ENCODE measurements at places on chromosomes 7 and 10. TPM values are rescaled to one million over a fixed set of nuclear protein-coding genes. Genes with fewer than 3 reads are reported as not detected.
A peak's percentile ranks its signal among the peaks of the same experiment; 100 is the strongest.

Gene RTKN2
- 99.5 TPM for total RNA-seq

Gene AGBL3
- total RNA-seq = 1.0 TPM

DNA sequence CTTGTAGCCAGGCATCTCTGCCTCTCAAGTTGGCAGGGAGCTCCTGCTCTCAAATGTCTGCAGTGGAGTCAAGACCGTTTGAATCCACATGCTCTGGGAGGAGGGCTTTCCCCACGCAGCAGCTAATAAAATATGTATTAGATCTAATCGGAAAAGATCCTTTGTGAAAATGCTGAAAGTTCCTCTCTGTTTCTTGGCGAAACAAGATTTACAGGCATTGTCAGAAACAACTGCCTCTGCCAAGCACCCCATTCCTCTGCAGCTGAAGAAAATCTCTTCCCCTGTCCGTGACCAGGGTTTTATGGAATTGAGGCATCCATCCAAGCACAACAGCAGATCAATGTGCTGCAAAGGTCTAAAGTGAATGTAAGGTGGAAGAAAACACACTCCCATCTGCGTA lies 165.8 kb downstream of the TCERG1L start:
- DNase-seq = no peak
- H3K4me1 ChIP-seq = no peaks in the 10 kb centered on the region
- H3K27me3 ChIP-seq = no peaks in the 10 kb centered on the region
- no peak overlapping the region for H3K4me3 ChIP-seq

GRCh38 chr7:20894806-20895205 lies 108.1 kb upstream of the SP8 start:
- H3K36me3 ChIP-seq = no peaks in the 10 kb centered on the region
- no peaks in the 10 kb centered on the region for H3K4me1 ChIP-seq

DNA sequence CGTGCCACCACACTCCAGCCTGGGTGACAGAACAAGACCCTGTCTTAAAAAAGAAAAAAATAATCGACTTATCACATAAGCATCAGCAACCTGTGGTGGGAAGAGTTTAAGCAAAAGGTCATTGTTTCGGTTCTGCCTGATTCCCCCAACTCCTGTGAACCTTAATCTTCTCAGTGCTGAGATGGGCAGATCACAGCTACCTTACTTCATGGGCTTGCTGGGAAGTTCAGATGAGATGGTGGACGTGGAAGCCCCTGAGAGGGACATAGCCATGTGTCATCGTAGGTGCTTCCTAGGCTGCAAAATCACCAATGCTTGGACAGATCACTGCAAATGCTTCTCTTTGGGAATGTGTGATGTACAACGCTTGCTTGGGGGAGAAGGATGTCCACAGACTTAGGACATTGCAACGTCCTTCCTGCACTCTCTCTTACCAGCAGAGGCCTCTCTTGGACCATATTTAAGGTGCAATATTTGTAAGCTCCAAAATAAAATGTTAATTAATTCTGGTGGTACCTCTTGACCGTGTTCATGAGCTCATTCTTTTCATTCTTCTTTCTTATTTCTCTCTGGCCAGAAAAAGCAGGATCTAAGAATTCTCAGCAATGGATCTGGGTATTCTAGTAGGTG lies 8.6 kb downstream of the GJD4 start:
- H3K27ac ChIP-seq = no peak overlapping the region
- H3K4me1 ChIP-seq = no peaks in the 10 kb centered on the region
- DNase-seq = no peak
- no peaks in the 10 kb centered on the region for H3K27me3 ChIP-seq
- no peaks in the 10 kb centered on the region for H3K36me3 ChIP-seq

Gene ZNF479
- not detected for total RNA-seq

Gene PMS2
- total RNA-seq = 13.4 TPM

GRCh38 chr10:112307358-112308124 lies 24.3 kb downstream of the TECTB start:
- no peaks in the 10 kb centered on the region for H3K36me3 ChIP-seq
- H3K27ac ChIP-seq = no peak overlapping the region
- no peak overlapping the region for H3K4me3 ChIP-seq
- no peak for DNase-seq
- no peaks in the 10 kb centered on the region for H3K4me1 ChIP-seq
- H3K27me3 ChIP-seq = peaks cover 5% of the 10 kb centered on the region

GRCh38 chr7:69617364-69617763 lies 19.1 kb downstream of the AUTS2 start:
- H3K4me3 ChIP-seq = no peak overlapping the region
- no peaks in the 10 kb centered on the region for H3K4me1 ChIP-seq
- no peak overlapping the region for H3K27ac ChIP-seq
- no peaks in the 10 kb centered on the region for H3K36me3 ChIP-seq
- no peak for DNase-seq

Gene TRIM50
- total RNA-seq = not detected

GRCh38 chr7:44565795-44566559 lies 7.7 kb downstream of the DDX56 start:
- H3K36me3 ChIP-seq = peaks cover 59% of the 10 kb centered on the region
- no peak for DNase-seq
- no peak overlapping the region for H3K4me3 ChIP-seq
- no peak overlapping the region for H3K27ac ChIP-seq
- no peaks in the 10 kb centered on the region for H3K27me3 ChIP-seq

DNA sequence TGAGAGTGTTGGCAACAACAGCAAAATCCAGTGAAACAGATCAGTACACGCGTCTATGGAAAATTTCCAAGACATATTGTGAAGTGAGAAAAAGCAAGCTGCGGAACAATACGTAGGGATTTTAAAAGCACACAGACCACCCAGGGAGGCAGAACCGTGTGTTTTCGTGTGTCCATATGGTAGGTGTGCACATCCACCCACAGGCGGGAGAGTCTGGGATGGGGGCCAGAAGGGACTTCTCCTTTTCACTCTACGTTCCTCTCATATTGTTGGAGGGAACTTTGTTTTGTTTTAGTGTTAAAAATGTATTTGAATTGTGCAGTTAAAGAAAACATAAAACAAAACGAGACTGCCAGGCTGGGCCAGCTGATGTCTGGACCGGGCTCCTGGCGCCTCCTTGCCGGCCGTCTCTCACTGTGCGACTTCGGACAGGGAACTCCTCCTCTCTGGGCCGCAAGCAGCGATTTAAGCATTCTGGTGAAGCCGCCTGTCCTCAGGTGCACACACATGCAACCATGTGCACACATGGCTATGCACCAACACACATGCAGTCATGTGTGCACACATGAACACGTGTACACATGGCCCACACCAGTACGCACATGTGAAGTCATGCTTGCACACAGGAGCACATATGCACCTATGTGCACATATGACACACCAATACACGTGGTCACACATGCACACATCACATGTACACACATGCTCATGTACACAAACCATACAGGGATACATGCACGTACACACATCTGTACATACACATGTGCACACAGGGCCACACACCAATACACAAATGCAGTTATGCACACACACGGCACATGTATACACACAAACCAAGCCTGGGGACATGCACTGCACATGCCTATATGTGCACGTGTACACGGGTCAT lies 141.1 kb downstream of the ELFN1 start:
- no peak overlapping the region for H3K4me3 ChIP-seq
- H3K4me1 ChIP-seq = no peaks in the 10 kb centered on the region
- DNase-seq = no peak
- no peak overlapping the region for H3K27ac ChIP-seq
- no peaks in the 10 kb centered on the region for H3K27me3 ChIP-seq
- H3K36me3 ChIP-seq = peaks cover 5% of the 10 kb centered on the region

- no peak overlapping the region for H3K4me3 ChIP-seq
- H3K27me3 ChIP-seq = no peaks in the 10 kb centered on the region
- H3K27ac ChIP-seq = no peak overlapping the region
- no peak for DNase-seq
Measured at GRCh38 chr10:81026591-81026990, 488.9 kb downstream of the SH2D4B start.

DNA sequence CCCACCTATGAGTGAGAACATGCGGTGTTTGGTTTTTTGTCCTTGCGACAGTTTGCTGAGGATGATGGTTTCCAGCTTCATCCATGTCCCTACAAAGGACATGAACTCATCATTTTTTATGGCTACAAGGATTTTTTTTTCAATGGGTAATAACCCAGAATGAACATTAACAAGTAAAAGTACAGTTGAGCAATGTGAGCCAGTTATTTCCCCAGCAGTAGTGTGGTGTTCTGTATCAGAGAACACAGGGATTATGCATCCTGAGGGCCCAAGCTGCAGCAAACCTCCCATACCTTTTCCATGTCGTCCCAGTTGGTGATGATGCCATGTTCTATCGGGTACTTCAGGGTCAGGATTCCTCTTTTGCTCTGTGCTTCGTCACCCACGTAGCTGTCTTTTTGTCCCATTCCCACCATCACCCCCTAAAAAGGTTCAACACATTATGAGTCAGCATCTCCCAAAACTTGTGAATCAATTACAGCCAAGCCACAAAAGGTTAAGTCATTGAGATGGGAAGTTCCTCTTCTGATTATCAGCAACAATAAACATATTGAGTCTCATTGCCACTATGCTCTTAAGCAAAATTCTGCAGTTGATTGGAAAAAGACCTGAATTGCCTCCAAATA lies 5.5 kb downstream of the ACTA2 start:
- H3K27ac ChIP-seq = no peak overlapping the region
- peaks cover 11% of the 10 kb centered on the region for H3K36me3 ChIP-seq
- no peaks in the 10 kb centered on the region for H3K27me3 ChIP-seq
- H3K4me1 ChIP-seq = no peaks in the 10 kb centered on the region
- no peak overlapping the region for H3K4me3 ChIP-seq
- DNase-seq = no peak

GRCh38 chr10:18540195-18540594 lies 111.2 kb downstream of the NSUN6 start:
- no peak overlapping the region for H3K27ac ChIP-seq
- no peaks in the 10 kb centered on the region for H3K4me1 ChIP-seq
- no peak overlapping the region for H3K4me3 ChIP-seq
- H3K27me3 ChIP-seq = no peaks in the 10 kb centered on the region
- peaks cover 47% of the 10 kb centered on the region for H3K36me3 ChIP-seq

DNA sequence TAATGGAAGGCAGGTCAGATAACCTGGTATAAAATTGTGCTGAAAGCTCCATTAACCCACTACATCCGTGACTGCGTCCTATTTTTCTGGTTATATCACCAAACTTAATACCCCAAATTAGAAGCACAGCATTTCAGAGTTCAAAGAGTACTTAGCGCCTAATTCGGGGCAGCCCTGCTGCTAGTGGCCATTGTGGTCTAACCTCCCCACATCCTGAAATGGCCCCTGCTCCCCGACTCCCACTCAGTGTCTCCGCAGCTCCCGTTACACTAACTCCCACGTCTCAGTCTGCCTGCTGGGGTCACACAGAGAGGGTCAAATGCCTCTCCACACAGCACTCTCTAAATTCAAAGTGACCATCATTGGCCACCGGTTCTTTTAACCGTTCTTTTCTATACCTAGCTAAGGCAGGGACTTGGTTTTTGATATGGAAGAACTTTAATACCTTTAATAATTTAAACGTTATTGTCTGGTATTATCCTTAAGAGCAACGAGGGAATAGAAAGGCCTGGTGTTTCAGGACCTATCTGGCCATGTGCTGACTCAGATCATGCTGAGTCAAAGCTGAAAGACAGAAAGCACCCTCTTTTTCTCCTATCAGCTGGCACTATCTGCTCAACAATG lies 117.1 kb downstream of the KMT2E start:
- DNase-seq = peak; percentile 39
- H3K27ac ChIP-seq = no peak overlapping the region
- H3K4me3 ChIP-seq = no peak overlapping the region
- peaks cover 50% of the 10 kb centered on the region for H3K36me3 ChIP-seq
- no peaks in the 10 kb centered on the region for H3K27me3 ChIP-seq

- DNase-seq = no peak
- H3K4me3 ChIP-seq = no peak overlapping the region
- H3K36me3 ChIP-seq = no peaks in the 10 kb centered on the region
- H3K4me1 ChIP-seq = peaks cover 1% of the 10 kb centered on the region
Measured at GRCh38 chr7:65444205-65444842, 70.7 kb downstream of the ZNF92 start.

Gene C10orf67
- 0.49 TPM for total RNA-seq

DNA sequence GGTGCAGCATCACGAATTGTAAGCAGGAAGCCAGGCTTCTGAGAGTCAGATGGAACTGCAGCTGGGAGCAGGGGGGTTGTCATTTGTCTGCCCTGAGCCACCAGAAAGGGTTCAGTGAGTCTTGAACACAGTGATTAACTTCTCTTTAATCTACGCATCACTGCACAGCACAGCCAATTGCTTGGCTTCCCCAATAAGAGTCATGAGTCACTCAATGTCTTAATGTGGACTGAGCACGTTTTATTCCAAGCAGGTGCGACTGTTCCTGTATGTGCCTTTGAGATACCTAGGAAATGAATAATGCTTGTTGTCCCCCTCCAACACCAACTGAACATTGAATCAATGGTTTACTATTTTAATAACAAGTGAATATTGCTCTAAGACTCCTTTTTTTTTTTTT lies 26.0 kb upstream of the PLEKHA1 start:
- H3K27me3 ChIP-seq = no peaks in the 10 kb centered on the region
- no peak overlapping the region for H3K27ac ChIP-seq
- H3K4me3 ChIP-seq = no peak overlapping the region
- no peak for DNase-seq

DNA sequence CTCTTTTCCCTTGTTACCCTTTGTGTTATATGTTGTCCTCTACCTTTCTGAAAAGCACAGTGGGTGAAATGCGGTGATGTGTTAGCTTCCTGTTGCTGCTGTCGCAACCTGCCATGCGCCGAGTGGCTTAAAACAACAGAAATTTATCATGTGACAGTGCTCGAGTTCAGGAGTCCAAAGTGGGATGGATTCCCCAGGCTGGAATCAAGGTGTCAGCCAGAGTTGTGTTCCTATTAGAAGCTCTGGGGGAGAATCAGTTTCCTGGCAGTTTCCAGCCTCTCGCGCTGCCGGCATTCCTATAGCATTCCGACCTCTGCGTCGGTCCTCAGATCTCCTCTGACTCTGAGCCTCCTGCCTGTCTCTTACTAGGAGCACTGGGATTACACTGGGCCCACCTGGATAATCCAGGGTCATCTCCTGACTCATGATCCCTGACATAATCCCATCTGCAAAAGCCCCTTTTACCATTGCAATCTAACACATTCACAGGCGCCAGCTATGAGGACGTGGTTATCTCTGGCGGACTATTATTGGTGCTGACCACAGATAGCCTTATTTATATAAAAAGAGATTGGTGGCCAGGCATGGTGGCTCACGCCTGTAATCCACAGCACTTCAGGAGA lies 207.5 kb downstream of the CUX1 start:
- no peaks in the 10 kb centered on the region for H3K36me3 ChIP-seq
- H3K27me3 ChIP-seq = no peaks in the 10 kb centered on the region
- DNase-seq = no peak
- no peak overlapping the region for H3K4me3 ChIP-seq

Gene ZCWPW1
- total RNA-seq = 4.0 TPM

Gene CYP2C8
- total RNA-seq = not detected

- no peaks in the 10 kb centered on the region for H3K36me3 ChIP-seq
- no peak overlapping the region for H3K27ac ChIP-seq
- peaks cover 2% of the 10 kb centered on the region for H3K27me3 ChIP-seq
Measured at GRCh38 chr10:11381023-11381422, 230.4 kb downstream of the USP6NL start.

GRCh38 chr7:129617652-129618051 lies 6.1 kb downstream of the NRF1 start:
- no peak for DNase-seq
- H3K36me3 ChIP-seq = no peaks in the 10 kb centered on the region
